ENCODE measurements at places on chromosomes 3 and 15.

- DNase-seq = no peak
Measured at GRCh38 chr3:37973246-37974054, 17.1 kb upstream of the VILL start.

GRCh38 chr3:194064380-194065332 lies 71.3 kb upstream of the HES1 start:
- DNase-seq = no peak

- no peak for DNase-seq
Measured at GRCh38 chr15:71096676-71097075, 18.6 kb upstream of the THSD4 start.

DNA sequence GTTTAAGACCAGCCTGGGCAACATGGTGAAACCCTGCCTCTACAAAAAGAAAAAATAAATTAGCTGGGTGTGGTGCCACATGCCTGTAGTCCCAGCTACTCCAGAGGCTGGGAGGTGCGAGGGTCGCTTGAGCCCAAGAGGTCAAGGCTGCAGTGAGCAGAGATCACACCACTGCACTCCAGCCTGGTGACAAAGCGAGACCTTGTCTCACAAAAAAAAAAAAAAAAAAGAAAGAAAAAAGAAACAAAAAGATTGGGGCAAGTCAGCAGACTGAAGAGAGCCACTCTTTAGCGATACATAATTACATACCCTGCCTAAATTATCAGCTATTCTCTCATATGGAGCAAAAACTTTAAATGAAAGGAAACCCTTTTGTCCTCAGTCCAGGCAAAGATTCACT lies 53.6 kb upstream of the MAP3K13 start:
- no peak for DNase-seq

GRCh38 chr15:57036352-57036751 lies 117.9 kb downstream of the TCF12 start:
- DNase-seq = no peak

- no peak for DNase-seq
Measured at GRCh38 chr15:99207672-99208071, 41.7 kb downstream of the TTC23 start.

GRCh38 chr3:141242377-141243092 lies 10.9 kb downstream of the PXYLP1 start:
- no peak for DNase-seq

- no peak for DNase-seq
Measured at GRCh38 chr3:33865133-33865532, 66.7 kb downstream of the PDCD6IP start.

DNA sequence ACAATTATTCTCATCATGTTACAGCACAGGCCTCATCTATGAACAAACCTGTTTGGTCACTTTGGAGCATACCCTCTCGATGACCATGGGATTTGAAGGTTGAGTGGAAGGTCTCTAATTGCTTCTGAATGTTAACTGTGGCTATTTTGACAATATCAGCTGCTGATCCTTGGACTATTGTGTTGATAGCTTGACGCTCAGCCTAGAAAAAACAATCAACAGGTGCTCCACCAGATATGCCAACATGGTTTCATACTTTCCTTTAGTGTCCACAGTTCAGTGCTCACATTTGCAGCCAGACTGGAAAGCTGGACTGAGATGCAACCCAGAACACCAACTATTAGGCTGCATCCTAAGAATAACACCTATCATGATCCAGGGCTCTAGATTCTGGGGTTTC lies 109.7 kb downstream of the POLQ start:
- DNase-seq = no peak

DNA sequence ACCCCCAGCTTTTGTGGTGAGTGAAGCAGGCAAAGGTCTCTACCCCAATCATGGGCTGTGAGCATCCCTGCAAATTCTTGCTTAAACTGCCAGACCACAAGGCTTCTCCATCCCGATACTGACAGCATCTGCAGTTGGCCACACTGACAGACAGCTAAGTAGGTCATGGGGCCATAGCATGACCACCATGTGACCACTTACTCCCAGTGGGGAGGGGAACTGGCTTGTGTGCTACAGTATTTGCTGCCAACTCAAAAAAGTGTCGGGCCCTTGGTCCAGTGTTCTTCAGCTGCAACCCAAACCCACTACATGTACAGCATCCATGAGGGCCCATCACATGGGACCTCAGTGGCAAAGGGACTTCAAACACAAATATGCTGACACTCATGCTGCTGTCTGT lies 103.4 kb downstream of the SEC22A start:
- DNase-seq = no peak

DNA sequence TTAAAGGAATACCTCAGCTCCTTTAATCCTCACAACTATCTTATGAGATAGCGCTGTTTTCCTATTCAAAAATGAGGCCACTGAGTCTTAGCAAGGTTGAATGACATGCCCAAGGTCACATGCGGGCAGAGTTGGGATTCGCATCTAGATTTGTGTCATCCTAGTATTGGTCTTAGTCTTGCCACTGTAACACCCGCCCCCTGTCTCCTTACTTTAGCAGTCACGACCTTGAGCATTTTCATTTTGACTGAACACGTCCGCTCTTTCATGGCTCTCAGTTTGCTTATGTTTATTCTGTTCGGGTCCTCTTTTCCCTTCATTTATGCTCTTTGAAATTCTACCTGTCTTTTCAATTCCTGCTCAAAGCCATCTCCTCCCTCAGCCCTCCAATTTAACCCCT lies 112.5 kb upstream of the CADPS start:
- no peak for DNase-seq

DNA sequence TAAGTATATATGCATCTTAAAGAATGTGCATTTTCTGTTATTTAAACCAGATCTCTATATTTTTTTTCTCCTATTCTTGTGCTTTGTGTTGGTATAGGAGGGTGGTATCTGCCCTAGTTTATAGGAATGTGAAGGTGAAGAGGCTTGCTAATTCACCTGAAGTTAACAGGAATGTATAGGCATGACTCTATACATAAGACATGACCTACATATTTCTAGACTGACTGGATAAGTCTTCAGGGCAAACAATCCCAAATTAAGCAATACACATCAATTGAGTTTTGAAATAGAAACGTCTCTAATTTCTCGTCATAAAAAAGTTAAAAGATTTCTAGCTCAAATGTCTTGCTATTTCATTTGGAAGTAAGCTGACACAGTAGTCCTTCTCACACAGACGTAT lies 410.0 kb downstream of the DIPK2A start:
- DNase-seq = no peak

DNA sequence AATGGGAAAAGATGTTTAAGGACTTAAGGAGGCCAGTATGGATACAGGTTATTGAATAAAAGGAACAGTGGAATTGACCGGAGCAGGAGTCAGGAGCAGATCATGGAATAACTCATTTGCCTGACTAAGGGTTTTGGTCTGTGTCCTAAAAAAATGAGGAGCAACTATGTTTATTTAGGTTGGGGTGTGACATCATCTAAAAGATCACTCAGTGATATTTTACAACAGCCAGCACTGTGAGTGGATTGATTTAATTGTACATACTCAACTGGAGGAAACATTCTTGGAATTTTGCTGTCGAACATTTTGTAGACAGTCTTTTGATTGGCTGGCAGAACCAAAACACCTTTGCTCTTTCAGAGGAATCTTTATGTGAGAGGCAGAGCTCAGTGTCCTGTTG lies 348.6 kb upstream of the CDIN1 start:
- no peak for DNase-seq

DNA sequence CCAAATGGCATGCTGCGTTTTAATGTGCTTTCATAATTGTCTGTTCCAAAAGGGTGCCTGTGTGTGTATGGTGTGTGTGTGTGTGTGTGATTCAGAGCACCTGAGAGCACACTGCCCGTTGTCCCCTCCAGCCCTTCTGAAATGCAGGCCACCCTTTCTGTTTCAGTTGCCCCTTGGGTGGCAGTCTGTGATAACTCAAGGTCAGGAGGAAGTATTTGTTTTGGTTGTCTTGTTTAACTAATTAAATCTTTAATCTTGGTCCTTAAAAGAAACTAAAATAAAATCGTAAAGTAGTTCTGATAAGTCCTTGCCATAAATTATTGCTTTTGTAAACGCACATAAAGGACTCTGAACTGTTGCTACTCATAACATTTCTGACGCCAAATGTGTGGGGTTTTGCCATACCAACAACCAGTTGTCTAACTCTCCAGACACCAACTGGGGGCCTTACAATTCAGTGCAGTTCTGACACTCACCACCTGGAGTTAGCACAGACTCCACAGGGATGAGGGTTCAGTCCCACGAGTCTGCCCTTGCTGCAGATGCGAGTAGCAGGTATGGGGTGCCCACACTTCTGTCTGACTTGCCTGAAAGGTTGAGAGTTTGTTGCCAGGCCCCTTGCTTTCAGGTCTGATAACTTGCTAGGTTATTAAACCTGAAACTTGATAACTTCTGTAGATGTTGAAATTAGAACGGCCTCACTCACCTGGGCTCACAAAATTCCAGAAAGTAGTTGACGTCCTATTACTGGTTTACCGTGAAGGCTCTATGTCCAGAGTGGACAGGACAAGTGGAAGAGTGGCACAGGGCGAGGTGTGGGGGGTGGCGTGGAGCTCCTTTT lies 157.3 kb downstream of the IGF1R start:
- no peak for DNase-seq

DNA sequence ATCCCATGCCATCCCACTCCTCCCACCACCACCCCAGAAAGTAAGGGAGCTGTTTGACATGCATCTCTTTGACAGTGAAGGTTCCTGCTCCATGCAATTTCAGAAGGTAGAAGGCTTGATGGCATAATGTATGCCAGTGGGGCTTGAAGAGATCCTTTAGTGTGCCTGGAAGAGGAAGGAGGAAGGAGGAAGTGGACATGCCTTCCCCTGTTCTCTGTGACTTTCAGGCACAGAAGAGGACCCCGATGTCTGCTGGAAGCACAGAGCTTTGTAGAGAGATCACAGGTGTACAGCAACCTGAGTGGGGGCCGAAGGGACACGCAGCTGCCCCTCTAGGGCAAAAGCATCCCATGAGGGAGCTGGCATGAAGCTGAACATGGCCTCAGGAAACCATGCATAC lies 171.6 kb downstream of the CD47 start:
- no peak for DNase-seq

- peak; percentile 1 for DNase-seq
Measured at GRCh38 chr15:43268111-43269105, 1.7 kb upstream of the TGM5 start.

DNA sequence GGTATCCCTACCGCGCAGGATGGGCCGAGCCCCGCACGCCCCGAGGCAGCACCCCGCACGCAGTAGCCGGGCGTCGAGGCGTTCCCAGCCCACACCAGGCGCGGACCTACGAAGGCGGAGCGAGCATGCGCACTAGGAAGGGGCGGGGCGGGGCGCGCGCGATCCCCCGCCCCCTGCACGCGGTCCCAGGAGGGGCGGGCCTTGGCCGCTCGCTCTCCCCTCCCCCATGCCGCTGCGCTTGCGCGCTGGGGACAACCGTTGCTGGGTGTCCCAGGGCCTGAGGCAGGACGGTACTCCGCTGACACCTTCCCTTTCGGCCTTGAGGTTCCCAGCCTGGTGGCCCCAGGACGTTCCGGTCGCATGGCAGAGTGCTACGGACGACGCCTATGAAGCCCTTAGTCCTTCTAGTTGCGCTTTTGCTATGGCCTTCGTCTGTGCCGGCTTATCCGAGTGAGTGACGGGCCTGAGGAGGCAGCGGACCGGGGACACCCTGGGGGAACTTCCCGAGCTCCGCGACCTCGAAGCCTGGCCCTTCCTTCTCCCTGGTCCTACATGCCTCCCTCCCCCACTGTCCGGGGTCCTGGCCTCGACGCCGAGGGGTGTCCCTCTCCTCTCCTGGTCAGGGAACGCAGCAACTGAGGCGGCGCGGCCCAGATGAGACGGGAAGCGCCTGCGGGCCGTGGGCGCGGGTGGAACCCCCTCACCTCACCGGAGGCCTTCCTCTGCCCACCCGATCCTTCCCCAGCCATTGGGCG lies at the start of gene SPESP1:
Gene SPESP1, plus strand, starts transcription at position 258 of the 755 bp plus-strand sequence. Its CDS starts 129 bp downstream, at position 387.
- DNase-seq = peak; percentile 50

DNA sequence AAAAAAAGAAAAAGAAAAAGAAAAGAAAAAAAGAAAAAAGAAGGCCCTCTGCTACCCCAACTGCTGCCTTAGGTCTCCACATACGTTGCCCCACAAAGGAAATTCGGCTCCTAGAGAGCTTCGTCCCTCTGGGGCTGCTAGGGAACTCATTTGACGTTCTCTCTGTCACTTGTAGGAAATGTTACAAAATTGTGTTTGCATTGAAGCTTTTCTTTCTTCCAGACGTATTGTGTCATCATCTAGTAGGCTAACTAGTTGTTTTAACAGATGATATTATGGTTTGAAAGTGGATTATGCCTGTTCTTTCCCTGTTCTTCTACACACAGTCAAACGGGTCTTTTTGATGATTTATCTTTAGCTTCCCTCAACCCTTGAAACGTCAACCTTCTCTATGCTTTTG lies 125.3 kb downstream of the BDH1 start:
- DNase-seq = no peak

DNA sequence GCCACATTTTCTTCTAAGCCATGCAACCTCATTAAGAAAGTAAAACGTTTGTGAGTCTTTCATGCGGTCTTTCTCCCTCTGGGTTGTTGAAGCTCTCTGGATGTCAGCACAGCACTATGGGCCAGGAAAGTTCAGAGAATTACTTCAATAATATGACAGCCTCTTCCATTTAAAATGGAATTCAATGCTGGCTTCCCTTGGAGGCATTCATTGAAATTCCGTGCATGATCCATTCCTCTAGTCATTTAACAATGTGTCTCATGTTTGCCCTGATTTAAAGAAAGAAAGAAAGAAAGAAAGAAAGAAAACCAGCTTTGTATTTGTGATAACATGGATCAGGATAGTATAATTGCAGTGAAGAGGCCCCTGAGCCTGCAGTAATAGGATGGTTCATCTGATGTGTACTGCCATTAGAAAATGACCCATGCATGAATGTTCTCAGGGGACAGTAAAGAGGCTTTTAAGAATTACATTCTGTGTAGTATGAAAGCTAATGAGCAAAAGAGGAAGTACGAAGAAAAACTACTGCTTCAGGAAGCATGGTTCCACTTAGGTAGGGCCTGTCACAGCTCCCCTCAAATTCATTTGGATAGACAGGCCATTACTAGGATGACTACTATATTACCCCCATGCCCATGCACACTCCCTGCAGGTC lies 146.0 kb downstream of the ARPP21 start:
- DNase-seq = no peak

GRCh38 chr3:33062866-33063265 lies 34.1 kb downstream of the GLB1 start:
- DNase-seq = no peak

DNA sequence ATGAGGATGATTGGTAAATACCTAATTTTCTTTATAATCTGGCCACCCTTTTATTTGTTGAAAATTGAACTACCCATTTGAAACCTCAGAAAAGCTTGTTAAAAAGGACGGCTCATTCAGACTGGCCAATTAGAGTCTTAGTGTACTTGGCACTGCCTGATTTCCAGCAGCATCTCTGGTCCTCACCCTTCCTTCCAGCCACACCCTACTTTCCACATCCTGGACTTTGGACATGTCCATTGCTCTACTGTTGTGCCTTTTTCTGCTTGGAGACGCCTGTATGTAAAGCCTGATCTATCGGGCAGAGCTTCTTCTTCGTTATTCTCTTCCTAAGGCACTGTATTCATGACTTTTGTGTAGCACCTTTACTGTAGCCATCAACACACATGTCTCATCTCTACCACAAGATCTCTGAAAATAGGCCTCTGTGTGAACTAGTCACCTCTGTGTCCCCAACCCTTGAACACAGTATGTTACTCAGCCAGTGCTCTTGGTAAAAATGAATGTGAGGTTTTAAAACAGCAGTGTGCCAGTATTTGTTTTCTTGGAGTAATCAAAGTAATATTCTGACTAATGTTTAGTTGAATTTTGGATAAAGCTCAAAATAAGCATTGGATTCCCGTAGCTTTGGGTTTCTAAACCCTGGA lies 6.8 kb downstream of the RBM5 start:
- DNase-seq = no peak
